ENCODE measurements at places on chromosomes 1 and 21.
A peak's percentile ranks its signal among the peaks of the same experiment; 100 is the strongest.

DNA sequence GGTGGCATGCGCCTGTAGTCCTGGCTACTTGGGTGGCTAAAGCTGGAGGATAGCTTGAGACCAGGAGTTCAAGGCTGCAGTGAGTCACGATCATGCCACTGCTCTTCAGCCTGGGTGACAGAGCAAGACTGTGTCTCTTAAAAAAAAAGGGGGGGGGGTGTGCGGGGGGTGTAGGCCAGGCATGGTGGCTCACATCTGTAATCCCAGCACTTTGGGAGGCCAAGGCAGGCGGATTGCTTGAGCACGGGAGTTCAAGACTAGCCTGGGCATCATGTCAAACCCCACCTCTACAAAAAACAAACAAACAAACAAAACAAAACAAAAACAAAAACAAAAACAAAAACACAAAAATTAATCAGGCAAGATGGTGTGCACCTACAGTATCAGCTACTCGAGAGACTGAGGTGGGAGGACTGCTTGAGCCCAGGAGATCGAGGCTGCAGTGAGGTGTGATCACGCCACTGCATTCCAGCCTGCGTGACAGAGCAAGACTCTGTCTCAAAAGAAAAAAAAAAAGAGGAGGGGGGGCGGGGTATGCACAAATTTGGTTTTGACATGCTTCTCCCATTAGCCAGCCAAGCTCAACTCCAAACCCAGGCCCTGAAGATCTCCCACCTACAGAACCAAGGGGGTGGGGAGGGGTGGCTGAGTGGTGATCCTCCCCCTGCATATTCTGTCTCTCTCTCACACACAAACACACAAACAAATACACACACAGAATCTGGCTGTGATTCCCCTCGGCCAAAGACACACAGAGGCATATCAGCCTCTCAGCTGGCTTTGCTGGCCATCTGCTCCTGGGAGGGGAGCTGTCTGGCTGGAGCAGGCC lies 3.1 kb downstream of the PTAFR start:
- no peak for DNase-seq

GRCh38 chr1:103110701-103111100 lies 2.4 kb upstream of the COL11A1 start:
- no peak for DNase-seq

GRCh38 chr1:7769673-7770412 lies 1.3 kb upstream of the VAMP3 start:
- DNase-seq: no peak

DNA sequence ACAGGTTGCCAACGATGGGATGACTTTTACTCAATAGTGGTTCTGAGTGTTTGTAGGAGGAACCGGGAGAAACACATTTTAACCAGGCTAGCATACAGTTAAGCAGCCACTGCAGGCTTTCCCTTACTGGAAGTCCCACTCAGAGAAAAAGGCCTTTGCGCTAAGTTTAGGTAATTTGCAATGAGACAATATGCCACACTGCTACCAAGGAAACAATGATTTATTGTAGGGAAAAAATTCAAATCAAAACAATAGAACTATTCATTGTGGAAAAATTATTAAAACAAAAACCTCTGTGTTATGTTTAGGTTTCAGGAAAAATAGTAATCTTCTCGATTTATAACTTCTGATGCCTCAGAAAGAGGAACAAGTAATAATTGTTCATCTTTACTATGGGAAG lies 51.4 kb upstream of the CR2 start:
- no peak for DNase-seq

- no peak for DNase-seq
Observed at GRCh38 chr1:101408212-101409042, 171.6 kb downstream of the S1PR1 start.

DNA sequence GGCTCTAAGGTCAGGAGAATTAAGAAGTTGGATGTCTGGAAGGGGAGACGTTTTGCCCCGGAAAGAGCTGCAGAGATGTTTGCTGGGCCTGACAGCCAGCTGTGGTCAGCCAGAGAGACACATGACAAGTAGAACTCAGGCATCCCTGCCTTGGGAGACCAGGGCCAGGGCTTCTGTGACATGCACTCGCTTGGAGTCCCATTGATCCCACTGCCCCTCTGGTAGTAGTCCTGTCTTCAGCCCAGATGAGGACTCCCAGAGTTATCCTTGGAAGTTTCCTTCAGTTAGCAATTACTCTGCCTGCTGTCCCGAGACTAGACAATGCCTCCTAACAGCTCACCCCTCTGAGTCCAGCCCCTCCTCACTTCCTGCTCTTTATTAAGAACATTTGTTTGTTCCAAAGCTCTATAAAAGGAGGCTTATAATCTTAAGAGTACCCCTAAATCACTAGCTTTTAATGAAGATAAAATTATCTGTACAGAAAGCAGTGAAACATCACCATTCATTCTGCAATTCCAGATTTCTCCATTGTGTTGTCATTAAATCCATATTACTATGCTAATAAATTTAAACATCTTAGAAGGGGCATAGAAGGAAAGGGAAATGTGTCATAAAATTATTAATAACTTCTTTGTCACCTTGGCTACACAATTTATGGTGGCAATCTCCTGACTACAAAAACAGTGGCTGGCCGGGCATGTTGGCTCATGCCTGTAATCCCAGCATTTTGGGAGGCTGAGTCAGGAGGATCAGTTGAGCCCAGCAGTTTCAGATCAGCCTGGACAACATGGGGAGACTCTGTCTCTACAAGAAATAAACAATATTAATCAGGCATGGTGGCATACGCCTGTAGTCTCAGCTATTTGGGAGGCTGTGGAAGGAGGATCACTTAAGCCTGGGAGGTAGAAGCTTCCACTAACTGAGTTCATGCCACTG lies 94.2 kb downstream of the KCNK1 start:
- DNase-seq: no peak

DNA sequence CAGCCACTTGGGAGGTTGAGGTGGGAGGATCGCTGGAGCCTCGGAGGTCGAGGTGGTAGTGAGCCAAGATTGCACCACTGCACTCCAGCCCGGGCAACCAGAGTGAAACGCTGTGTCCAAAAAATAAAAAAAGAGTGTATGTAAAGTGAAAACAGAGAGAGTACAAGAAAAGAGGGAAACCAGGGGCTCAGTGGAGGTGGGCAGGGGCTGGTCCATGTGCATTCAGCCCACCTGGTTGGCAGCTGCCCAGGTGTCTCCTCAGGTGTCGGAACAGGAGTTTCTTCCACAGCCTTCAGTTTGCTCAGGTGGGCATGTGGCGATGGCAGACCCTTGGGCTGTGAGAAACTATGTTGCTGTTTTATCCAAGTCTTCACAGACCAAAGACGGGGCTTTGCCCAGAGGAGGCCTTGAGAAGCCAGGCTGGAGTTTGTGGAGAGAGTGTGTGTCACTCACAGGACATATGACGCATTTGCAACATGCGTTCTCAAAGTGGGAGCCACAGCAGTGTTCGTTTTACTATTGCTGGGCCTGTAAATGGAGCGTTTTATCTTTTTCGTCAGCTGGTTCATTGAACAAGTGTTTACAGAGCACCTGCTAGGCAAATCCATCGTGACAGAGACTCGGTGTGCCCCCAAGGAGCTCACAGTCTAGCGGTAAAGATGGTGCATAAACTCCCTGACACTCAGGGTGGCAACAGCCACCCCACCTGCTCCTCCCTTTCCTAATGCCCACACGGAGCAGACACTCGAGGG lies 22.4 kb upstream of the SAMD11 start:
- no peak for DNase-seq

DNA sequence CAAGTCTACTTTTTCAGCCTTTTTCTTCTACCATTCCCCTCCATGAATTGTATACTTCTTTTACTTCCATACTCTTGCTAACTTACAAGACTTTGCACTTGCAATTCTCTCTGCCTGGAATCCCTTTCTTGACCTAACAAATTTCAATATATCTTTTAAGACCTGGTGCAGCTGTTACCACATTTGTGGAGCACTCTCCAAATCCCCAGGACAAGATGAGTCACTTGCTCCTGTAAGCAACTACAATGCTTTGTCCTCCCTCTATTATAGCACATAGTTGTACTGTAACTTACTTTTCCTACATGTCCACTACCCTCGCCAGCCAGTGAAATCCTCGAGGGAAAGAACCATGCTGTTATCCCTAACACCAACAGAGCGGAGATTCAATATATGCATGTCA lies 43.1 kb downstream of the WARS2 start:
- no peak for DNase-seq

GRCh38 chr1:230972855-230973271 lies 5.8 kb downstream of the TTC13 start:
- no peak for DNase-seq

DNA sequence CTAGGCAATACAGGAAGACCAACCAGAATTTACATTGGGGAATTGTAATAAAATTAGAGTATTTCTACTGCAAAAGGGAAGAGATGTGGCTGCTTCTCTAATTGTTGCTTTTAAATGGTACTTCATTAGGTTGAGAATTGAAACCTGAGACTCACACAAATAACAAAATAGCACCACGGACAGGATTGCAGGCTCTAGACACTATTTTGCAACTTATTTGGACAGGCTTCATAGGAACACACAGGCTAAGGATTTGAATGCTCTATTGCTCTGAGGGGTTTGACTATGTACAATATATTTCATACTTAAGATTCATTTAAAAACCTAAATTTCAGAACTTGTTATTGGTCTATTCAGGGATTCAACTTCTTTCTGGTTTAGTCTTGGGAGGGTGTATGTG lies 79.6 kb downstream of the ATP1B1 start:
- DNase-seq: no peak

GRCh38 chr1:208178091-208178529 lies 66.1 kb downstream of the PLXNA2 start:
- DNase-seq: no peak

DNA sequence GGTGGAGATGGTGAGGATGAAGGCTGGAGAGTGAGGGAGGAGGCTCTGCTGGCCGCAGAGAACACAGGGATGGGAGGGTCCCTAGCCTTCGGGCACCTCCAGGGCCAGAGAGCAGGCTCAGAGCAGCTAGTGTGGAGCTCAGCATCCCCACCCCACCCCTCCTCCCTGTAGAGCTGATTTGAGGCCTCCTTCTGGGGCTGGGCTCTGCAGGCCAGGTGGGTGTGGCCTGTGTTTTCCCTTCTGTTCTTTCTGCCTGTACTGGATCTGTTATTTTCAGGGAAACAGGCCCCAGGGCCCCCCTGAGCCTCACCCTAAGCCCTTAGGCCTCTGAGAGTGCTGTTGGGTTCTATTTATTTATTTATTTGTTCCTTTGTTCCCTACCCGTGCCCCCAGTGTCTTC lies 44.8 kb downstream of the TMCC2 start:
- DNase-seq: peak; percentile 58

GRCh38 chr1:195958131-195958530 lies 650.1 kb downstream of the KCNT2 start:
- DNase-seq: no peak

DNA sequence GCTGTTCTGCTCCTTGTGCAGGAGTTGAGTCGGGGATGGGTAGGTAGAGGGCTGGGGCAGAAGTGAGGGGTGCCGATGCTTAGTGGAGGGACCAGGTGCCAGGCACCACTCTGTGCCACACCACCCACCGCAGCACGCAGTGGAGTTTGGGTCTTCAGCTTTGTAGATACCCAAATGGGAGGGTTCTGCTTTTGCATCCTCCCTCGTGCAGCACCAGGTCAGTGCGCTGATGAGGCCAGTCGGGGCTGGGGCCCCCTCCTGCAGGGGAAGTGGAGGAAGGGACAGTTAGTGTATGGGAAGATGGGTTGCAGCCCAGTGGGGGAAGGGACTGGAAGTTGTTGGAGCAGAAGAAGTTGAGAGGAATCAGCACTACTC lies 244.0 kb downstream of the RHOU start:
- DNase-seq: no peak

- no peak for DNase-seq
Observed at GRCh38 chr1:59081795-59082194, 215.1 kb upstream of the FGGY start.

- DNase-seq: no peak
Observed at GRCh38 chr1:194341587-194341986, 1155.2 kb upstream of the B3GALT2 start.

DNA sequence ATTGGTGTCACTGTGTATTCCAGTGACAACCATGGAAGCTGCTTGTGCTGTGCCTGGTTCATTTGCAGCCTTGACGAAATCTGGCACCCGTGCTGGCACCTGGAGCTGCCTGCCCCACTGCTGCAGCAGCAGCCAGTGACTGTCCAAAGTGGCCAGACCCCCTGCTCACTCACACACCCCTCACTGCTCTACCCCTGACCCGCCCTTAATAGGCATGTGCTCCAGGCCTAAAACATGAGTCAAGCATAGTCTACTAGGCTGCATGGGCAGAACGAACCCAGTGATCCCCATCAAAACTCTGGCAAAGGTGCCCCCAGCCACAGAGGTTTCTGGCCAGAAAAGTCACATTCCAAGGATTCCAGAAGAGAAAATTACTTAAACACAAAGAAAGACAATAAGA lies 7.7 kb downstream of the PRAMEF1 start:
- no peak for DNase-seq

DNA sequence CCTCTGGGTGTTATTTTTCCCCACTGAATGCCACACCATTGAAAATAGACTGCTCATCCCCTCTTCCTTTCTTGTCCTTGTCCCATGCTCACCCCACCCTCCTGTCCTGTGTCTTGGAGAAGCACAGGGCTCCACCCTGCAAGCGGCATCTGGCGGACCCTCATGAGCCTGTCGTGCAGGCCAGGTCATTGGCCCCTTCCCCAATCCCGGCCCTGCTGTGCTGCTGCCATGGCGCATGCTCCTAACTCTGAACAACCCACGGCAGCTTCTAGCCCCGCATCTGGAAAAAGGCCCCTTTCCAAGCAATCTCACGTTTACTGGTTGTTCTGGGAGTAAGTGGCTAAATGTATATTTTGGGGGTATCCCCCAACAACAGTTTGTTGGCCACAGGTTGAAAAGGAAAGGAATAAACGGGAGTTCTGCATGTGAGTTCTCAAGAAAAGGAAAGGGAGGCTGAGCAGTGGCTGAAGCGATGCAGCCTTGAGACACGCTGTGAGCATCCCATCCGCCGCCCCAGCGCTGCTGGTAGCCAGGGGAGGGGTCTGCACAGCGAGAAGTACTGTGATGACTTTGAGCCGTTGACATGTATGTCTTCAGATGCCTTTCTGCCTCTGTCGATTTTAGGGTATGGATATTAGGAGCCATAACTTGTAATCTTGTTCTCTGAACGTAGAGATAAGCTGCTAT lies 16.3 kb downstream of the AGMAT start:
- DNase-seq: no peak

- DNase-seq: no peak
Observed at GRCh38 chr21:46243960-46244361, 15.4 kb upstream of the LSS start.
